Bronchial epithelial cell (primary cell): ENCODE measurements at places on chromosomes 5 and 9.

- no peak for DNase-seq
Measured at GRCh38 chr9:112174965-112175795, at the start of gene SUSD1. Gene SUSD1, minus strand, starts transcription at chr9:112175297. Its CDS starts 62 bp downstream, at chr9:112175235.

DNA sequence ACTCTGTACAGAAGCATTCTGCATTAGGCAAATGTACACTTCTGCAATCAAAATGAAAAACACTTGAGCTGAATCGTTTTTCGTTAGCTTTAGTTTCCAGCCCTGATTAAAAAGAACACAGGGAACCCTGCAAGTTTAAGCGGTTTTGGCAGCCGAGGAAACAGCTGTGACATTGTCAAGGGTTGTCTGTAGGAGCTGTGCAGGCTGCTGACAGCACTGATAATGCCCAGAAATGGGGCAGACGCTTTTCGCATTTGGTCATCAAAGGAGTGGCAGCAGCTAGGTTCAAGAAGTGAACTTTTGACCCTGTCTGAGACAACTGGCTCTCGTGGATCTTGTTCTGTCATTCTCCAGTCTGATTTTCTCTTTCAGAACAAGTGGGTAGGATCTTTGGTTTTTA lies 165.6 kb upstream of the CCDC152 start:
- DNase-seq = no peak

DNA sequence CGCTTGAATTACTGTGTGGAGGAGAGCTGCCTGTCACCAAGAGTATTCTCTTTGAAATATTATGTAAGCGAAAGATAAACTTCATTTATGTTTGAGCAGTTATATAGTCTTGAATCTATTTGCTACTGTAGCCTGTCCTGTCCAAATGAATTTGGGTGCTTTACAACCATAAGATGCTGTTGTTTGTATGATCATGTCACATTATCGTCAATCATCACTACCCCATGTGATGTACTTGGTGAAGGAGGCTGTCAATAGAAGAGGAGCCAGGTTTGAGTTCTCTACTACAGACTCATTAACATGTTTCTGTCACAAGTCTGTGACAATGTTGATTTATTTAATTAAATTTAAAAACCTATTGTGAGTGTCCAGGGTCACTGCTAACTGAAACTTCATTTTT lies 403.3 kb upstream of the MEF2C start:
- no peak for DNase-seq

GRCh38 chr5:139061274-139061673 lies 136.9 kb downstream of the SIL1 start:
- DNase-seq = peak; percentile 38

DNA sequence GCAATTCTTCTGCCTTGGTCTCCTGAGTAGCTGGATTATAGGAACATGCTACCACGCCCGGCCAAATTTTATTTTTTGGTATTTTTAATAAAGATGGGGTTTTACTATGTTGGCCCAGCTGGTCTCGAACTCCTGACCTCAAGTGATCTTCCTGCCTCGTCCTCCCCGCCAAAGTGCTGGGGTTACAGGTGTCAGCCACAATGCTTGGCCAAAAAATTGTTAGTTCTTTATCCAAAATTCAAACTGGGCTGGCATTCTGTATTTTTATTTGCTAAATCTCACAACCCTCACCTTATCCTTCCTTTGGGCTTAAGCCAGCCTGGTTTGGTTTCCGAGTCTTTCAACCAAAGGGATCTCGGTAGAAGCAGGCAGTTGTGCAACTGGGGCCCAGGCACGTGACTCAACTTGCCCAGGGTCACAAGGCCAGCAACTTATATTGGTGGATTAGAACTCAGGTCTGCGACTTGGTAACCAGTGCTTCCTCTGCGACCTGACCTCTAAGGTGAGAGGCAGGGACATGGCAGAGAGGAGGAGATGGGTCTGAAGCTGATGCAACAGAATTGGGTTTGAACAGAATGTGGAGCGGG lies 26.5 kb upstream of the BOD1 start:
- DNase-seq = no peak

DNA sequence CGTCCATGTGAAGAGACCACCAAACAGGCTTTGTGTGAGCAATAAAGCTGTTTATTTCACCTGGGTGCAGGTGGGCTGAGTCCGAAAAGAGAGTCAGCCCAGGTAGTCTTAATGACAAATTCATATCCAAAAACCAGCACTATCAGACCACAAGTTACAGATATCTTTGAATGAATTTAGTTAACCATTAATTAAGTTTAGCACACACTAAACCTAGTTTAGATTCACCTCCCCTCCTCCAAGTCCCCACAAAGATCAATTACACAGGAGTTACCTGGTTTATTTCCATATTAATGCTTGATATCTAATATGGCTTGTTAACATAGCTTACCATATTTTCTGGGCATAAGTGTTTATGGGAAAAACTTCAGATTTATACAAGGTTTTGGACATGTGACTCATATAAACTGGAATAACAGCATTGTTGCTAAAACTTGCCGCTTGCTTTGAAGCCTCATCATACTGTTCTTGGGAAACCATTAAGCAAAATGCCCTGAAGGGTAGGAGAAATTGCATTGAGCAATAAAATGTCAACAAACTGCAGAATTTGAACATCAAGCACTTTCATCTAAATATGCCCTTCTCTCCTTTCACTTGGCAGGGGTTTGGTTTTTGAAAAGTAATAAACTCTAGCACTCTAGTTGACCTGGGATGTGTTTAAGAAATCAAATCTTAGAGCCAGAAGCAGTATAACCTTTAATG lies 166.9 kb downstream of the SNCAIP start:
- DNase-seq = peak; percentile 99

- no peak for DNase-seq
Measured at GRCh38 chr5:174547814-174548213, 176.6 kb upstream of the MSX2 start.

DNA sequence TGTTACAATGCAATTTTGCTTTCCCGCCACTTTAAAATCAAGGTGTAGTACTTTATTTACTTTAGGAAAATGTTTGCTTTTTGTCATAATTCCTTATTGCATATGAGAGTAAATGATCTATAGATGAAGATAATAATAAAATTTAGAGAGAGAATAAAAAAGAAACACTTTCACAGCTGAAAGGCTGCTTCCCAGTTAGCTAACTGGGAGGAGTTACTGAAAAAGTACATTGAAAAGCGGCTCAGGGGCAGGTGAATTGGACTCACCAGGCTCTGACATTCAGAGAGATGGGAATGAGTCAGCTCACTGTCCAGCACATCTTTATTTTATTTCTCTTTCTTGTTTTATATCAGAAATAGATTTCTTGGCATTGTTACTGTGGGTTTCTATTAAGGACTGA lies 131.7 kb upstream of the CCDC152 start:
- DNase-seq = no peak

- no peak for DNase-seq
Measured at GRCh38 chr5:36875051-36875789, 1.3 kb upstream of the NIPBL start.

- DNase-seq = no peak
Measured at GRCh38 chr5:169091396-169091980, 209.5 kb downstream of the SLIT3 start.

- no peak for DNase-seq
Measured at GRCh38 chr5:54736003-54736797, 218.6 kb downstream of the SNX18 start.

GRCh38 chr9:133274236-133275104 lies 531 bp downstream of the ABO start:
- DNase-seq = no peak

GRCh38 chr5:40217553-40217952 lies 462.2 kb upstream of the PTGER4 start:
- no peak for DNase-seq

GRCh38 chr9:124283228-124283814 lies 25.6 kb downstream of the NEK6 start:
- DNase-seq = no peak

DNA sequence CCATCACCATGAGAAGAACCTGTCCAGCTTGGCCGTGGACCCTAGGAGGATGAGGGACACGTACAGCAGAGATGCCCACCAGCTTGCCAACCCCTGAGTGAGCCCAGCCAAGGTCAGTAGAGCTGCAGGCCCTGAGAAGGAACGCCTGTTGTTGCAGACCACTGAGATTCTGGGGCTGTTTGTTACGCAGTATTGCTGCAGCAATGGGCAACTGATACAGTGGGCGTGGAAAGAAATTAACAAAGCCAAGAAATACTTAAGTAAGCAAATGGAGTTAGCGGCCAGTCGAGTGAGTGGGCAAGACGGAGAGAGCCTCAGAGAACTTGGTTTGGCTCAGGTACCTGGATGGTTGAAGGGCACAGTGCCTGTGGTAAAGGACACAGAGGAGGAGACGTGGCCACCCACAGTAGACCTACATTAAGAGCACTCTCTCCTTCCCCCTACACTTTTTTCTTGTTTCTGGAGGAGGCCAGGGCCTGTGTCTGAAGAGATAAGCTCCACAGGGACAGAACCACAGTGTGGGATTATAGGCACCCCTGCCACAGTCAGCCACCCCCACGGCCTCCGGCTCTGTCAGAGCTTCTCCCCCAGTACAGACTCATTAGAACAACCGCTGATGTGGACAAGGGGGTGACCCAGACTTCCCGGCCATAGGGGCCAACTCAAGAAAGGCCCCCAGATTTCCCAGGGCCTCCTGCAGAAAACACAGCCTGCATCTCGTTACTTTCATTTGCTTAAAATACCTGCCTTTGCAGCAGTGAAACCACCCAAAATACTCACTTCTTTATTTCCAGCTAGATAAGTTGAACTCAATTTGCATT lies 40.1 kb upstream of the GRHPR start:
- DNase-seq = no peak

DNA sequence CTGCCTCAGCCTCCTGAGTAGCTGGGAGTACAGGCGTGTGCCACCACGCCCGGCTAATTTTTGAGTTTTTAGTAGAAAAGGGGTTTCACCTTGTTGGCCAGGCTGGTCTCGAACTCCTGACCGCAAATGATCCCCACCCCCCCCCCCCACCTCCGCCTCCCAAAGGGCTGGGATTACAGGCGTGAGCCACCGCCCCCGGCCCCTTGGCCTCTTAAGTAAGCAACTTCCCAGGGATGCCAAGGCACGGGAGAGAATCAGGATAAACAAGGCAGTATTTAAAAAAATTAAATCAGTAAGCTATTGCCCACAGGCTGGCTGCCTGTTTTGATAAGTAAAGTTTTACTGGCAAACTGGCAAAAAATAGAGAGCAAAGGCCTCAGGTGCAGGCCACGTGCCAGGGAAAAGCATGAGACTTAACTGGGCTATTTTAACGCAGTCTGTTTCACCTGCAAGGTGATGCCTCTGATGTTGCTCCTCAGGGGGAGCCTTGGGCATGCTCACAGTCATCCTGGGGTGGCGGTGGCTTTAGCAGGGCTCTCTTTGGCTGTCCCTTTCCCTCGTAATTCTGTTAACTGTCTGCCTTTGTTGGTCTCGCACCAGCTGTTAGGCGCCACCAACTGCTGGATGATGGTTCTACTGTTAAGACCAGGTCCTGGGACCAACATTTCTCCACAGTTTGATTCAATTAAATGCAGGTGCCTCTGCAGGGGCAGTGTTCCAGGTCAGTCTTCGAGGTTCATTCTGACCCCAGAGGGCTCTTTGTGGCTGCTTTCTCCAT lies 19.4 kb upstream of the RNF130 start:
- peak; percentile 26 for DNase-seq

GRCh38 chr5:39009280-39009679 lies 64.9 kb downstream of the RICTOR start:
- DNase-seq = no peak

DNA sequence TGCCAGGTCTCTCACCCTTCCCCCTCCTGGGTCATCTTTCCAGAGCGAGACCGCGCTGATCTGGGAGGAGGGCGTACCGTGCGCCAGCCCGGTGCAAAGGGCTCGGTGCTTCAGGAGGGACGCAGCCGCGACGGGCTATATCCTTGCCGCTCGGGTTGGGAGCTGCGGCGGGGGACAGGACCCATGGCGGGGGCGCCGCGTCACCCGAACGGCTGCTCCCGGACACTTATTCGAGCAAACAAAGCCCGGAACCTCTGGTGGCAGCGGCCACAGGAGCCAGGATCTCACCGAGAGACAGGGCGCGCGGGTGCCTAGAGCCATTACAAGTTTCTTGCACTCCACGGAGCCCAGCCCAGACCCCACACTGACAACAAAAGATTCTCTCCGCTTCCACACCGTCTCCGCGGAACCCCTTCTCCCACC lies 1.3 kb downstream of the SEMA6A start:
- no peak for DNase-seq

DNA sequence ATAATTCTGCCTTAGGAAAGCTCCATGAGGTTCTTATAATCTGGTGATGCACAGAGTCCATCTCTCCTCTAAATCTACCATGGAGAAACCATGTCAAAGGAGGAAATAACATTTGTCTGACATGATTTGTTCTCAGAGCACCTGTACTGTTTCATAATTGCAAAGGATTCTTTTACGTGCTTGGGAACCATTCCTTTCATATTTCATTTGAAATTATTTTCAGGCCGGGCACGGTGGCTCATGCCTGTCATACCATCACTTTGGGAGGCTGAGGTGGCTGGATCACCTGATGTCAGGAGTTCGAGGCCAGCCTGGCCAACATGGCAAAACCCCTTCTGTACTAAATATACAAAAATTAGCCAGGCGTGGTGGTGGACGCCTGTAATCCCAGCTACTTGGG lies 65.4 kb downstream of the UGCG start:
- no peak for DNase-seq

- DNase-seq = peak; percentile 63
Measured at GRCh38 chr5:53265043-53265442, 155.5 kb upstream of the MOCS2 start.

DNA sequence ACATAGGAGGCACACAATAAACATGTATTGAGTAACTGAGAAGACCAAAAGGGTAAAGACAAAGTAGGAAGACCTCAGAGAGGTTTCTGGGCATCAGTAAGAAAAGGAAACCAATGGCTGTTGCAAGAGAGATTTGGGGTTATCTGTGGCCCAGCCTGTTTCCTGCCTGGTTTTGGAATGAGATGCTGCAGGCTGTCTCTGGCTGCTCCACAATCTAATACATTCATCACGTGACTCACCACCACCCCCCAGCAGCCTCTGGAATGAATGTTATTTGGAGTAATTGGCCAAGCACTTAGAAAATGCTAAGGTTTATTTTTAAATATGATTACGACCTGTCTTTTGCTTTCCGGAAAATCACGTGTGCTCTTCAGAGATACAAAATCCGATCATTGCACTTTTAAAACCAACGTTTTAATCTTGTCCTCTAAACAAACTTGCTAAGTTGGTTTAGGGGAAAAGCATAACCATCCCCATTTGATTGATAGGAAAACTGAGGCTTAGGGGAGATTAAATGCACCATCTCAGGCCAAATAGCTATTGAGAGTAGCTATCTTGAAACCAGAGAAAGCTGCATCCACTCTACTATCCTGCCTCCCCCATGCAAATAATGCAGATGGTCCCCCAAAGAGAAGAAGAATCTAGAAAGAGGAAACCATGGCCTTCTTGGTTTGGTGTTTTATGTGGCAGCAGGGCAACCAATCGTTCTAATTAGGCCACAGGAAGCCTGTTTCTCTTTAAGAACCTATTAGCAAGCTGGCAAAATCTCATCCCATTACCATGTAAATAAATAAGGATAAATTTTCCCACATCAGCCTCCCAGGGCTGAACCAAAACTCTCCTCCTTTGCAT lies 151.8 kb upstream of the ADRA1B start:
- DNase-seq = no peak

DNA sequence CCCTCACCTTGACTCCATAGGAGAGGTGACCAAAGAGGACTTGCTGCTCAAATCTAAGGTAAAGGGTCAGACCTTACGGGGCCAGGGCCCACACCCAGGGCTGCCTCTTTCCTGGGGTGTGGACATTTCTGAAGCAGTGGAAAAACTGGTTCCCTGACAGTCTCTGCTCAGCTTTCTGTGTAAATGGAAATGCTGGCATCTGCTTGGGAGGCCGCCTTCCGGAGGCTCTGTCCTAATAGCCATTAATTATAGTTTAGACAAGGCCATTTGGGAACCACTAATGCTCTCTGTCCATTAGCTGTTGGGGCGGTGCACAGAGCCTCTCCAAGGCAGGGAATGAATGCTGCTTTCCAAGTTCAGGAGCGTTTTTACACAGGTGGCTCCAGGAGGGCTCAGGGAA lies 17.3 kb downstream of the USP20 start:
- no peak for DNase-seq
